ENCODE measurements at places on chromosomes 2 and 18.

DNA sequence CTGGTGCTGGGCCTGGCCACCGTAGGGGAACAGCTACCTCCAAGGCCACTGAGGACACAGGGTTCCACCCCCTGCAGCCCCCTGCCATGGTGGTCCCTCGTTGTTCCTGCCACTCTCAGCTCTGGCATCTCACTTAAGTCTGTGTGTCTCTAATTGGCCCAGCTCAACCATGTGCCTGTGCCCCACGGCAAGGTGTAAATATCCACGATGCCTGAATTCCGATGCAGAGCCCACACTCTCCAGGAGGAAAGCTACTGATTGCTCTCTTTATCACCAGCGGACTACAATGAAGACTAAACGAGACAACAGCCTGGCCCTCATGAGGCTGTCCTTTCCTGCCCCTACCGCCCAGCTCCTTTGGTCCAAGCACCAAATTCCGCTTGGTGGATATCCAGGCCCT, 17.0 kb upstream of the CHRNA1 start:
- no peak for DNase-seq

DNA sequence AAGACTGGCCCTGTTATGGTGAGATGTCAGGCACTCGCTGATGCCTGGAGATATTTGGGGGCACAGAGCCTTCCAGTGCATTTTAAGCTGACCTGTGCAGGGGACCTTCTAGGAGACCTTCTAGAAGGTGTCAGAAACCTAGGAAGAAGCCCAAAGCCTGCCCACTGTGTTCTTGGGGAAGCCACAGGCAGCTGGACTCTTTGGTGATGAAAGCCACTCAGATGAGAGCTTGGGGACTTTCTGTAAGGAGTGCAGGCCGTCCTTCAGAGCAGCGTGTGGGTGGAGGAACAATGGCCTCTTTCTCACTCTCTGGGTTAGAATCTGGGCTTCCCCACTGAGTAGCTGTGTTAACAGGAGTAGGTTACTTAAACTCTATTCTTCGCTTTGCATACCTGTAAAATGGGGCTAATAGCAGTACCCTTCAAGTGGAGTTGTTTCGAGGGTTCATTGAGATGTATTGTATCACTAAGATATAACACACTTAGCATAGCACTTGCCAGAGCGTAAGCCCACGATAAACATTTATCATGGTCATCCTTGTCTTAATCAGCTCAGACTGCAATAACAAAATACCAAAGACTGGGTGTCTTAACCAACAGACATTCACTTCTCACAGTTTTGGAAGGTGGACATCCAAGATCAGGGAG, 322.3 kb upstream of the EPAS1 start:
- DNase-seq, result no peak

DNA sequence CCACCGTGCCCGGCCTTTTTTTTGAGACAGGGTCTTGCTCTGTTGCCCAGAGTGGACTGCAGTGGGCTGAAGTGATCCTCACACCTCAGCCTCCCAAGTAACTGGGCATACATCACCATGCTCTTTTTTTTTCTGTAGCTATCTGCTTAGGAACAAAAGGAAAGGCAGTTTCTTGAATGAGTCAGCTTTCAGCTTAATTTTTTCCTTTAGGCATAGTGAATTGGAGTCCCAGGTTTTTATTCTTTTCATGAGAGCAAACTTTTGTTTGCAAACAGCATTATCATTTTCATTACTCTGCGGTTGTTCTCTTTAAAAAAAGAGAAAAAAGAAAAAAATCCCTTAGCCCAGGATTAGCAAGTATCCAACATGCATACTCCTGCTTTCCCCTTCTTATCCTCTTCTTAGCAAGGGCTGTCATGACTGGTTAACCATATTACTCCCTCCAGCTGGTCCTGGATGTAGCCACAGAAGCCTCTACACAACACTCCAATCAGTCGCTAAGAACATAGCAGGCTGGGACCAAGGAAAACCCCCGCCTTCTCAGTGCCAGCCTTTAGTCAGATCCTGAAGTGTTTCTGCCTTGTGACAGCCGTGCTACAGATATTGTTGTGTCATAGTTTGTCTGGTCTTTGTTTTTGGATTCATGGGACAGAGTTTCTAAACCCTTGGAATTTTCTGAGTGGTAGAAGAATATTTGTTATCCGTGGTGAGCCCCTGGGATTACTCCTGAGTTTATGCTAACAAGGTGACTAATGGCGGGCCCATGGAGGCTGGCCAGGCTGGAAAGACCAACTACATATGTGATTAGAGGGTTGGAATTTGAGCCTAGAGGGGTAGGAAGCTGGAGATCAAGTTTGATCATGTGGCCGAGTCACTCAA, 23.3 kb upstream of the ST3GAL5 start:
- DNase-seq, result no peak

DNA sequence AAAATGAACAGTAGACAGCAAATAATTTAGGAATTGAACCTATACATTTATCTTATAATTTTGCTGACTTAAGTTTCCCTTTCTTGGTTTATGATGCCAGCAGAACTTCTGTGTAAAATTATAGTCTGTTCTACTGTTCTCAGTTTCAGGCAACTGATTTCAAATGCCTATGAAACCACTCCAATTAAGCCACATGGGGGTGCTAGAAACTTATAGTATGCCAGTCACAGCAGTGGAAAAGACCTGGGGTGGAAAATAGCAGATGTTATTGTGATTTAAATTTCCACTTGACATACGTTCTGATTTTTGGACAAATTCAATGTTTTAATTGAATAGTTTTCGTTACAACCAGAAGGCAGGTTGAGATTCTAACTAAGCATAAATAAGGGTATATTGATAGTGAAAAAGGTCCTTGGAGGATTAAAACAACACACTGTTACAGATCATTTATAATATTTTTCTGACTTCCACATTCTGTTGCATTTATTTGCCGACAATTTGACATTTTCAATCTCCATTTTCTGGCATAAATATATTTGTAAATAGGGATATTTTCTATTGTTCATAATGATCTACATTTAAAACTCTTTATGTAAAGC, 61.4 kb downstream of the CPS1 start:
- DNase-seq, result no peak

- DNase-seq, result no peak
Measured at GRCh38 chr2:3557639-3558204, 411 bp downstream of the RNASEH1 start.

GRCh38 chr2:215772003-215772402, 241.3 kb downstream of the MREG start:
- DNase-seq, result no peak

Measured in stimulated activated CD4-positive, alpha-beta T cell treated with anti-CD3 and anti-CD28 coated beads, Interleukin-15, amount 100 ng/mL, for 24 hours (primary cell).